ENCODE measurements at places on chromosomes 6 and 20. TPM values are rescaled to one million over a fixed set of nuclear protein-coding genes. Genes with fewer than 3 reads are reported as not detected.

Gene GTPBP2
- total RNA-seq, result 49.5 TPM

Gene MSH5
- total RNA-seq, result 30.9 TPM

Gene SYCP2
- 0.50 TPM for total RNA-seq

Gene BANF2
- not detected for total RNA-seq

Gene RPS6KA2
- 107 TPM for total RNA-seq

Gene CDKAL1
- total RNA-seq, result 26.9 TPM

Gene EFCAB8
- total RNA-seq, result 0.43 TPM

Gene SEC63
- 52.2 TPM for total RNA-seq
